Activated CD4-positive, alpha-beta T cell treated with anti-CD3 and anti-CD28 coated beads, Interleukin-2, amount 50 U/mL, for 4 hours (primary cell): ENCODE measurements at places on chromosomes 3 and 15.
A peak's percentile ranks its signal among the peaks of the same experiment; 100 is the strongest.

GRCh38 chr3:32945136-32945535 lies 6.3 kb upstream of the CCR4 start:
- no peak for DNase-seq

GRCh38 chr3:132378048-132378762 lies 39.1 kb upstream of the DNAJC13 start:
- DNase-seq, result no peak

- DNase-seq, result no peak
Observed at GRCh38 chr3:102182162-102182561, 252.7 kb upstream of the ZPLD1 start.

- no peak for DNase-seq
Observed at GRCh38 chr3:162367429-162368260, 871.0 kb downstream of the OTOL1 start.

DNA sequence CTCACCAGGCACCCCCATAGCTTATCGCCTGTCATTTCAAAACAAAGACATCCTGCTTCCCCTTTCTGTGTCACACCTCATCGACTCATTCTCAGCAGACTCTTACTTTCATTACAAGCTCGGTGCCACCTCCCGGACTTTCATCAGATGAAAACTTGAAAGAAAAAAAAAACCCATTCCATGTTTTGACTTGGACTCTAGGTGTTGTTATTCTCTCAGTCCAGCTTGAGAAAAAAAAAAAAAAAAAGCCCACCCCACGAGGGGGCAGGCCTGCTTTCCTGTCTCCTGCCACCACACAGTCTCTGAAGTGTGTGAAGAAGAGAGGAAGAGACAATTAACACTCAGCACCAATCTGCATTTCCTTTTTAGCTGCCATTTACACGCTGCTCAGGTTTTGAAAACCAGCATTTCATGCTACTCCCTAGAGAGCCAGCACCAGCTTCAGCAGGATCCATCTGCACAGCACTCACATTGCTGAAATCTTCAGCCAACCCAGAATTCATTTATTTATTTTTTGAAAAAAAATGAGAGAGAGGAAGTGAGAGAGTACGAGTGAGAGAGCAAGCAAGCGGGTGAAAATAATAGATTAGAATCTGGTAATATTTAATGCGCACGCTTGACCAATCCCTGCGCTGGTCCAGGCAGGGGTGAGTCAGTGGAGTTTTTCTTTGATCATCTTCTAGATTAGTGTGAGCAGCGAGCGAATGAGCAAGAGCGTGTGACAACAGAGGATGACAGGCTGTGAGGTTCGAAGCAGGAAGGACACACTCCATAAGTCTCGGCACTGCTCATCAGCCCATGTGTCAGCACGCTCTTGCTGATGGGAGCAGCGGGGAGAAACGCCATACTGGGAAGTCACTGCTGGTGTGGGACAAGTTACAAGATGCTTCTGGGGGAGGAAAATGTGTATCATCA lies 23.5 kb downstream of the ZNF80 start:
- DNase-seq, result peak; percentile 77

DNA sequence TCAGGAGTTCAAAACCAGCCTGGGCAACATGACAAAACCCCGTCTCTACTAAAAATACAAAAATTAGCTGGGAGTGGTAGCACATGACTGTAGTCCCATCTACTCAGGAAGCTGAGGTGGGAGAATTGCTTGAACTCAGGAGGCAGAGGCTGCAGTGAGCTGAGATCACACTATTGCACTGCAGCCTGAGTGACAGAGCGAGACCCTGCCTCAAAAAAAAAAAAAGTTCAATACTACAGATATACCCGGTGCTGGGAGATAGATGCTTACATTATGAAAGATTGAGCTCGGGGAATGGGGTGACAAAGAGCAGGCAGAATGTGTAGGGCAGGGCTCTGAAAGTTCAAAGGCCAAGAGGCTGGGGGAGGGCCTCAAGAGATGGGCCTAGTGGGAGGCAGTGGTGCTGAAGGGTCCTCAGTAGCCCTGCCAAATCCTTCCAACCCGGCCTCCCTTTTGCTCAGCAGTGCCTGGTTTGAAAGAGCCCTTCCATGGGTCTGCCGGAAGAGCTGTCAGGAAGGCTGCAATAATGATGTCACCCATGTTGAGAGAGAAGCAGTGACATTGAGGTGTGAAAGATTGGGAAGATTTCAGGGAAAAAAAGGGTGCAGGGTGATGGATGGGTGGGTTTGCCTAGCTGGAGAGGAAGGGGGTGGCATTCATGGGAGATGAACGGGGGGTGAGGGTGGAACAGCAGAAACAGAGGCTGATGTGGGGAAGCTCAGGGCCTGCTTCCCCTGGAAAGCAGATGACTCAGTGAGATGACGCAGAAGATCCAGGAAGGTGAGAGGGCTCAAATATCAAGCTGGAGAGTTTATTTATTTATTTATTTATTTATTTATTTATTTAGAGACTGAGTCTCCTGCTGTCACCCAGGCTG lies 20.0 kb upstream of the IREB2 start:
- DNase-seq, result no peak

DNA sequence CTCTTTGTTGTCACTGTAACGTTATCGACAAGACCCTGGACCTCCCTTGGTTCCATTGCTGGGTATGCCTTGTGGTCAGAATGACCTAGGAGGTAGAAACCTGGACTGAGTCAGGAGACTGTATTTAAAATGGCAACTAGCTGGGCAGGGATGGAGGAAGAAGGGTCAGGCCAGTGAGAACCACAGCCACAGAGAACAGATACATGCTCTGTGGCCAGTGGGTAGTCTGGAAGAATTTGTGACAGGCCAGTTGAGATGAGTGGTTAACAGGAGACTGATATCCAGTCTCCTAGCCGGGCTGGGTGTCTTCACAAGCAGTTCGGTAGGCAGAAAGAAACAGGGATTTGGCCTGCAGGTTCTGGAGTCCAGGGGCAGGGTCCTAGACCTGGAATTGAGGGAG lies 58.9 kb downstream of the SNRK start:
- no peak for DNase-seq

DNA sequence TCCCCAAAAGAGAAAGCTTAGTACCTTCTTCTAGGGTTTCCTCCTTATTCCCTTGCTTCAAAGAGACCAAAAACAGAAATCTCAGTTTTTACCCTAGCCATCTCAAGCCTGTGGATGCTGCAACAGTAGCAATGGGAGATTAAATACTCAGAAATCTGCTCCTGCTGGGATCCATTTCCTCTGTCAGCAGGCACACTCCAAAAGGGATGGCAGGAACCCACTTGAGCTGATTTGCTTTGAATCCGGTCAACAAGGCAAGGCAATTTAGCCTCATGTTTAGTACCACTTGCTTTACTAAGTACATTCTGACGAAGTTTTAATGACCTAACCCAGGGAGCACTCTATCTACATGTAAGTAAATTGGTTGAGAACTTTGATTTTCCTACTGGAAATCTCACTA lies 590.0 kb upstream of the ADAMTS9 start:
- DNase-seq, result no peak

GRCh38 chr3:148389916-148390315 lies 307.8 kb upstream of the AGTR1 start:
- no peak for DNase-seq

- no peak for DNase-seq
Observed at GRCh38 chr15:63519548-63520178, 15.3 kb downstream of the USP3 start.

DNA sequence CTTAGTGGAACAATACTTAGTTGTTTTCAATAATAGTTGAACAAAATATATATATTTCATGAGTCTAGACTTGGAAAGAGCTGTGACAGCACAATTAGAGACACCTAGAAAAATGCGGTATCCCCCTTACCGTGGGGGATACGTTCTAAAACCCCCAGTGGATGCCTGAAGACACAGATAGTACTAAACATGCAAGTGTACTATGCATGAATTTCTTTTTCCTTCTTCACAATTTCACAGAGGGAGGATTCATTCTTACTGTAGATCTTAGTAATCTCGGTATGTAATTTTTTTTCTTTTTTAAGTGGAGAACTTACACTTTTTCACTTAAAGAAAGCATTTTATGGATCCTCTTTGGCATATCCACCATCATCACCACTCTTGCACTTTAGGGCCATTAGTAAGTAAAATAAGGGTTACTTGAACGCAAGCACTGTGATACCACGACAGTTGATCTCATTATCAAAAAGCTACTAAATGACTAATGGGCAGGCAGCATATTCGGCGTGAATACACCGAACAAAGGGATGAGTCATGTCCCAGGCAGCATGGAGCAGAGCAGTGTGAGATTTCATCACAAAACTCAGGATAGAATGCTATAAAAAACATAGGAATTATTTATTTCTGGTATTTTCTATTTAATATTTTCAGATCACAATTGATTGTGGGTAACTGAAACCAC lies 72.3 kb upstream of the ZNF280D start:
- no peak for DNase-seq

- no peak for DNase-seq
Observed at GRCh38 chr3:164371681-164372080, 706.6 kb downstream of the SI start.

GRCh38 chr15:81080996-81081395 lies 53.1 kb upstream of the CFAP161 start:
- DNase-seq, result no peak

DNA sequence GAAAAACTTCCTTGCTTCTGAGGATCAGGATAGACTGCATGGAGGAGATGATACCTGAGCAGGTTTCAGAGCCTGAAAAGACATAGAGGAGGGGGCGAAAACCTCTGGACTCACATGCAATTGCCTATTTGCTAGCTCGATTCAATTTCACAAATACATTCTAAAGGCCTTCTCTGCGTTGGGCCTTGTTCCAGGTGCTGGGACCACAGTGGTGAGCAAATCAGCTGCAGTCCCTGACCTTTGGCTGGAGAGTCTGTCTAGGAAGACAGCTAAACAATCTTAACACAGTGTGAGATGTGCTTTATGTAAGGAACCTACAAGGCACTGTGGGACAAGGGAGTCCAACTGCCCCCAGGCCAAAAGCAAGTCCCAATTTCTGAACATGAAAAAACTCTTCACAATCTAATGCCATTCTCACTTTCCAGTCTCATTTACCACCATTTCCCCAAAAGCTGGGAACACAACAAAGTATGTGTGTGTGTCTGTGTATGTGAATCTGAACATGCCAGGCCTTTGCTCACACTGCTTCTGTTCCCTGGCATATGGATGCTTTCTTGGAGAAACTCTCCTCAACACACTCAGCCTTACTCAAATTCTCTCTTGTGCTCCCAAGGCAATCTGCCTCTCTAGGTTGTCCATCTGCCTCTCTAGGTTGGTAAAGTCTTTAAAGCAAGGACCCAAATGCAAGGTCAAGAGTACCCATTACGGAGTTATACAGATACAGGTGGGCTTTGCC lies 2.1 kb upstream of the PCCB start:
- DNase-seq, result no peak

DNA sequence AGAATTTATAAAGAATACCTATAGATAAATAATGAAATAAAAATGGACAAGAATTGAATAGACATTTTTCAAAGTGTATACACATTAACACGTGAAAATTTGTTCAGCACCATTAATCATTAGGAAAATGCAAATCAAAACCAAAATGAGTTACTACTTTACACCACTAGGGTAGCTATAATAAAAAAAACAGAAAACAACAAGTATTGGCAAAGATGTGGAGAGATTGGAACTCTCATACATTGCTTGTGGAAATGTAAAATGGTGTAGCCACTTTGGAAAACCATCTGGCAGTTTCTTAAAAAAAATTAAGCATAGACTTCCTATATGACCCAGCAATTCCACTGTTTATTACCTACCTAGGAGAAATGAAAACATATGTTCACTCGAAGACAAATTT lies 172.8 kb upstream of the P2RY1 start:
- DNase-seq, result no peak

DNA sequence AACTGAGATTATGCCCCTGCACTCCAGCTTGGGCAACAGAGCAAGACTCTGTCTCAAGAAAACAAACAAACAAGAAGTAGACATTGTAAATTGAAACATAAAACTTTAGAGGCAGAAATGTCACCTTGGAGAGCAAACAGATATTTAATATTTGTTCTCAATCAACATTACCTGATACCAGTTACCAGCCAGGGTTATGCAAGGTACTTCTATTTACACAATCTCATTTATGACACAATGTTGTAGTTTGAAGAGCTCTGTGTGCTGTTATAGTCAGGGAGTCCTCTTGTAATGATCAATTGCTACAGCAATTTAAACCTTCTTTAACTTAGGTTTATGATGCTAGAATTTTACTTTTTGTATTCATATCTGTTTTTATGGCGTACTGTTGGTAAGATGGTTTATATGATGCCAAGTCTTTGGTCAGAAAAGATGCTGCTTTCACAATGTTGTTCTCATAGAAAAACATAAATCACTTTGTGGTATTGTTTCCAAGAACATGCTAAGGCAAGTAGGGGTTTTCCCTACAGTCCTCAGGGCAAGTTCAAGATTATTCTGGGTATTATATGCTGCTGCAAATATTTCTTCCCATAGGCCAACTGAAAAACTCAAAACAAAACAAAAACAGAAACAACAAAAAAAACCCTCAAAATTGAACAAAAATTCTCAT lies 173.5 kb downstream of the TNIK start:
- DNase-seq, result no peak

DNA sequence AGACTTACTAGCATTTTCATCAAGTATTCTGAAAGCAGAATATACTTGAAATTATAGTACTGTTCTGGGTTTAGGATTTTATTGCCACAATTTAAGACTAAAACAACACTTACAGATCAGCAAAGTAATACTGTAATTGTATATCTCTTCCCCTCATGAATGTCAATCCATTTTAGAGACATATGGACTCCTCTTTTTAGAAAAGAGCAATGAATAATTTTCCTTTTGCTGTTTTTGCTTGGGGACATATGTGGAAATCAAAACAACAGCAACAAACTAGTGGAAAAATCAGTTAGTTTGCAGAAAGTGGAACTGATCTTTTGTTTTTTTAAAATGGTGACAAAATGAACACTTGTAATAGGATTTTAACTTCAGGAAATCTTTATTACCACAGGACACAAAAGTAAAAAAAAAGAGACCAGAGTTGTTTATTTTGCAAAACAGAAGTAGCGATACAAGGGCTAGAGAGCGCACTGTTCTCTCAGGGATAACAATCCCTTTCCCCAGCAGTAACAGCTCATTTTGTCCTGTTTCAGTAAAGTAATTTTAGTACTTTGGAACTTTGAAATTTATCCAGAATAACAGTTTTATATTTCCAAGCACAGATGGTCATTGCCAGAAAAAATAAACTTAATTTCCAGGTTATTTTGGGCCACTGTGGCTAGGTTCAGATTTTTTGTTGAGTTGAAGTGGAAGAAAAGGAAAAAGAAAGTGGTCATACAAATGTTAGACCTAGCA lies 17.1 kb downstream of the LEKR1 start:
- no peak for DNase-seq

- DNase-seq, result peak; percentile 71
Observed at GRCh38 chr15:75452364-75452864, 924 bp upstream of the SIN3A start.

- no peak for DNase-seq
Observed at GRCh38 chr15:100108346-100108745, 233.4 kb downstream of the ADAMTS17 start.

- DNase-seq, result no peak
Observed at GRCh38 chr3:108713816-108714215, 43.4 kb downstream of the RETNLB start.

DNA sequence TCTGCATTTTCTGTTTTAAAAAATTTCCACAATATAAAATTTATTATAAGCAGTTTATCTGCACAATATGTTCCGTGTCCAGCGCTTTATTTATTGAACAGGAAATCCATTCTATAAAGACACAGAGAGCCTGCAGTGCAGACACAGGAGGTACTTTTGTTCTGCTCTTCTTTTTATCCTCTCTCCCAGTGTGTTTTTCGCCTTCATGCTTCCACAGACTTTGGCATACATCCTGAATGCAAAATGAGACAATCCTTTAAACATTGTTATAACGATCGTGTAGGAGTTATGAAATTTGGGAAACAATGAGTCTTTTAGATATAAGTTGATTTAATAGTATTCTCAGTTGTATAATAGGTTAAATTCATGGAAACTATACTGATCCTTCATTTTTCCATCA lies 749.2 kb downstream of the NAALADL2 start:
- no peak for DNase-seq
